Stimulated activated CD4-positive, alpha-beta T cell treated with anti-CD3 and anti-CD28 coated beads, Interleukin-12 subunit alpha, Interleukin-12 subunit beta, amount 100 ng/mL, for 48 hours (primary cell): ENCODE measurements at places on chromosomes 4 and X.

DNA sequence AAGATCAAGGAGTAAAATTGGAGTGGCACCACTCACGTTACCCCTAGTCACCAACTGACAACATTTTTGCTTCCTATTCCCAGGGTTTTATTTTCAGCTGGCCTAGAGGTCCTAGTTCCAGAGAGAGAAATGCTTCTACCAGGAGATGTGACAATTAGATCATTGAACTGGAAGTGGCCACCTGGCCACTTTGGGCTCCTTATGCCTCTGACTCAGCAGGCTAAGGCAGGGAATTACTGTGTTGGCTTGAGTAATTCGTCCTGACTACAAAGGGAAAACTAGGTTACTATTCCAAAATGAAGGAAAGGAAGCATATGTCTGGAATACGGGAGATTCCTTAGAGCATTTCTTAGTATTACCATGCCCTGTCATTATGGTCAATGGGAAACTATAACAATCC, 831.6 kb upstream of the NDST4 start:
- no peak for DNase-seq

DNA sequence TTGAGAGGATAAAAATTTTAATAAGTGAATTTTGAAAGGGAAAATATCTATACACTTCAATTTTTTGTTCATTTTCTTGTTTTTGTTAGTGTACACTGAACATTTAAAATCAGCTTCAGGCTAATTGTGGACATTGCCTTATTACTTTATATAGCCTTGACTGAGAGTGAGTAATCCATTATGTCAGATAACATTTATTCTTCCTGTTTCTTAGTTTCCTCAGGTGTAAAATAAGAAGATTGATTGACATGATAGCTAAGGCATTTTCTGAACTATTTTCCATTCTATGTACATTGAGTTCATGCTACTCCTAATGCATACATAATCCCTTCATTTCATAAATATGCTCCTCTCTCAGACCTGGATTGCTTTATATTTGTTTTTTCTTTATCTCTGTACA, 607.3 kb upstream of the AADAT start:
- DNase-seq = no peak

DNA sequence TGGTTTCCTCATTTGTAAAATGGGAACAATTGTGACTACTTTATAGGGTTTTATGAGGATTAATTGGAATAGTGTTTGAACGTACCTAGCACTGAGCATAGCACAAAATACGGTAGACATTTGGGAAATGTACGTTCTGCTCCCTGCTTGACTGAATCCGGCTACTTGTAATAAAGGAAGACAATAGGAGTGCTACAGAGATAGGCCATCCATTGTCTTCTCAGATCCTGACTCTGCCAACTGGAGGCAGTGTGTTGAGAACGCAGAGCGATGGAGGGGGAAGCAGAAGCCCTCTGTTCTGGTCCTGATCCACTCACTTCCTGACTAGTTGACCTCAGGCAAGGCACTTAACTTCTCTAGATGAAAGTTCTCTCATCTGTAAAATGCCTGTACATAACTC, 26.4 kb downstream of the ENPP6 start:
- DNase-seq = no peak

DNA sequence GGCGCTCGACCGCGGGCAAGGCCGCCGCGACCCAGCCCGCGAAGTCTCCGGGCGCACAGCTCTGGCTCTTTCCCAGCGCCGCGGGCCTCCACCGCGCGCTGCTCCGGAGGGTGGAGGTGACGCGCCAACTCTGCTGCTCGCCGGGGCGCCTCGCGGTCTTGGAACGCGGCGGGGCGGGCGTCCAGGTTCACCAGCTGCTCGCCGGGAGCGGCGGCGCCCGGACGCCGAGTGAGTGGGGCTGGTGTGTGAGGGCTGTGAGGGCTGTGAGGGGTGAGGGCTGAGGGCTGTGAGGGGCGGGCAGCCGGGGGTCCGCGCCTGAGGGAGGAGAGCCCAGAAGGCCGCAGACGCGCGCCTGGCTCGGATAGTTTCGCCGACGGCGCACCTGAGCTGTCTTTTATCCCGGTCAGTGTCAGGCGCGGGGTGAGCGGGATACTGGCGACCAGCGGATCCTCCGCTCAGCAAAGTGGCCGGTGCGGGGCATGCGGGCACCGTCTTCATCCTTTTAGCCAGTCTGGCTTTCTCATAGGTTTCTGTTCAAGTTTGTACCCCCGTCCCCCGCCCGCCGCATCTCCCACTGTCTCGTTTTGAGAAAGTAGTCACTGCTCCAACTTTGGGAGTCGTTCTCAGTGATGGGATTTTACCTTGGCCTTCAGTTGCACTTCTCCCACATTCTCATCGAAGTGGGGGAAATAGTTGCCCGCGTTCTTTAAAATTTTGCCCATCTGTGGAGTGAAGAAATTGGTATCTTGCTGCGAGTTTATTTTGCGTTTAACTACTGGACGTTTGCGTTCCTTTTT, 586 bp downstream of the HERC5 start:
- peak; percentile 5 for DNase-seq

- no peak for DNase-seq
These were observed 85.8 kb downstream of the DCLK2 start for GRCh38 chr4:150164055-150164454.

GRCh38 chr4:110003401-110004187, 90.9 kb downstream of the EGF start:
- DNase-seq = no peak

- DNase-seq = peak; percentile 46
These were observed 668.0 kb upstream of the LCORL start for GRCh38 chr4:18689308-18690115.

DNA sequence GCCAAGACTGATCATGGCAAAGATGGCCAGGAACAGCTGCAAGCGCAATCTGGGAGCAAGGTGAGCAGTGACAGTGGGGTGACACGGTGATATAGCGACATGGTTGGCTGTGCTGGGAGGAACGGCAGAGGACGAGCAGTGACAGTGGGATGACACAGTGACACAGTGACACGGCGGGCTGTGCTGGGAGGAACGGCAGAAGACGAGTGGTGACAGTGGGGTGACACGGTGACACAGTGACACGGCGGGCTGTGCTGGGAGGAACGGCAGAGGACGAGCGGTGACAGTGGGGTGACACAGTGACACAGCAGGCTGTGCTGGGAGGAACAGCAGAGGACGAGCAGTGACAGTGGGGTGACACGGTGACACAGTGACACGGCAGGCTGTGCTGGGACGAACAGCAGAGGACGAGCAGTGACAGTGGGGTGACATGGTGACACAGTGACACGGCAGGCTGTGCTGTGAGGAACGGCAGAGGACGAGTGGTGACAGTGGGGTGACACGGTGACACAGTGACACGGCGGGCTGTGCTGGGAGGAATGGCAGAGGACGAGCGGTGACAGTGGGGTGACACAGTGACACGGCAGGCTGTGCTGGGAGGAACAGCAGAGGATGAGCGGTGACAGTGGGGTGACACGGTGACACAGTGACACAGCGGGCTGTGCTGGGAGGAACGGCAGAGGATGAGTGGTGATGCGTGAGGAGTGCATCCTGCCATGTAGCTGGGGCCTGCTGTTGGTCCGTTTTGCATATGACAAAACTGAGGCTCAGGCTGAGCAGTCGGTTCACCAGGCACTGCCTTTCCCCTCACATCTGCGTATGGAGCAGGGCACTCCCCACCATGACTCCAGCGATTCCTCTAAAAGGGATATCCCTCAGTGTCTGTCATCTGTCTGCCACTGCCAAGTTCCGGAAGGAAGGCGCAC, 36.0 kb upstream of the MXD4 start:
- DNase-seq = no peak

GRCh38 chrX:23745786-23746185, 2.7 kb upstream of the ACOT9 start:
- no peak for DNase-seq

DNA sequence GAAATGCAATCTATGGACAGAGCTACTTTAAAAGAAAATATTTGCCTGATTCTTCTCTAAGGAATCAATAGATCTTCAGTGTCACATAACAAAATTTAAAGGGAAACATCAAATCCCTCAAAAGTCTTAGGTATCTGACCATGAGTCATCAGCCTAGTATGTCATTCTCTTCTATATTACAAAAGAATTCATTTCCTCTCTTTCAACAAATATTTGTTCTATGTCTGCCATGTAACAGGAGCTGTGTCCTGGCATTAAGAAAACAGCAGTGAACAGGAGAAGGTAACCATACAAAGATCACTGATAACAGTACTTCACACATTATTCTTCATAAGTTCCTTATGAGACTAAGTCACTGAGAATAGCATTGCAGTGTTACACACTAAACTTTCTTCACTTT, 243.6 kb upstream of the DKK2 start:
- no peak for DNase-seq

DNA sequence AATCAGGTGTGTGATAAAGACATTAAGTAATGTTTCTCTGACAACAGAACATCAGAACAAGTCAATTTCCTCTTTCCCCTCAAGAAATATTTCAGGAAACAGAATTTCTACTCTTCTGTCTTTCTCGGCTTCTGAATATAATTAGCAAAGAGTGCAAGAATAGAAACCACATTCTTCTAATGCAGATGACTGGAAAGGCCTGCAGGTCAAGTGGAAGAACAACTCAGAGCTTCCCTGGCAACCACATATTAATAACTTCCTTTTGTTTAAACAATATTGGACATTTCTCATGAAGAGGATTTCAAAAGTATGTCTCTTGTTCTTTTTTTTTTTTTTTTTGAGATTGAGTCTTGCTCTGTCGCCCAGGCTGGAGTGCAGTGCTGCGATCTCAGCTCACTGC, 225.5 kb downstream of the PARM1 start:
- no peak for DNase-seq

GRCh38 chrX:123961268-123962005, at the start of gene STAG2:
TSS of gene STAG2 (plus strand) at chrX:123961706. CDS start at chrX:124022628, 60,922 bp downstream.
- peak; percentile 53 for DNase-seq

- DNase-seq = no peak
These were observed 26.9 kb upstream of the GJB1 start for GRCh38 chrX:71195964-71196649.

- DNase-seq = peak; percentile 37
These were observed 28.8 kb upstream of the SOWAHD start for GRCh38 chrX:119729408-119730201.

DNA sequence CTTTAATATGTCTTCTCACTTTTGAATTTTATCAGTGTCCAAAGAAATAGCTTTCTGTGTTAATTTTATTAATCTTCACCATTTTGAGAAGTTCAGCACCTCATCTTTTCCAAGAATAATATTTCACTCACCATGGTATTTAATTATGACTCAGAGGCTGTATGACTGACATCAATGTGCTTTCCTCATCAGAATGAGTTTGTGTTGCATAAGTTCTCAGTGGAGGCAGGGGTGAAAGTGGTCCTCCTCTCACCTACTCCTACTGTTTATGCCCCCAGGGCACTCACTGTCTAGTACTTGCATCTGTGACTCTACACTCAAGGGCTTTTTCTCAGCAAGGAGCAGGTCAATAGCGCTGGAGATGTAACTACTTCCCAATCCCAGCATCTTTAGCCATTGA, 905.3 kb upstream of the INTU start:
- no peak for DNase-seq

DNA sequence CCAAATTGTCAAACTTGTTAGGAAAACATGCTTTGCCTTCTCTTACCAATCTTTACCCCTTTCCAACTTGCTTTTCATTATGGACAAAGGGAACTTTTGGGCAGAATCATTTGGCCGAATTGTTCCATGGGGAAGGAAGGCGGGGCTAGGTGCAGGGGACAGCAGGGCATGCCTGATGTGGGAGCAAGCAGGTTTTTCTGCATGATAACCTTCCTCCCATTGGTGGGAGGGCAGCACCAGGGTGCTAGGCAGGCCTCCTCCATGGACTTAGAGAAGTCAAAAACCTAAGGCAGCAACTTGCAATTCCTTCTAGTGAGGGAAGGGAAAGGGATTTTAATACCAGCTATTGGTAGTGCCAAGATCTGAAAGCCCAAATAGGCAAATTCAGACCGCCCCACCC, 260.5 kb downstream of the MAPK10 start:
- DNase-seq = no peak

GRCh38 chr4:114041117-114041475, 61.6 kb upstream of the ARSJ start:
- no peak for DNase-seq

- no peak for DNase-seq
These were observed 37.2 kb upstream of the HSD17B10 start for GRCh38 chrX:53471346-53471745.

DNA sequence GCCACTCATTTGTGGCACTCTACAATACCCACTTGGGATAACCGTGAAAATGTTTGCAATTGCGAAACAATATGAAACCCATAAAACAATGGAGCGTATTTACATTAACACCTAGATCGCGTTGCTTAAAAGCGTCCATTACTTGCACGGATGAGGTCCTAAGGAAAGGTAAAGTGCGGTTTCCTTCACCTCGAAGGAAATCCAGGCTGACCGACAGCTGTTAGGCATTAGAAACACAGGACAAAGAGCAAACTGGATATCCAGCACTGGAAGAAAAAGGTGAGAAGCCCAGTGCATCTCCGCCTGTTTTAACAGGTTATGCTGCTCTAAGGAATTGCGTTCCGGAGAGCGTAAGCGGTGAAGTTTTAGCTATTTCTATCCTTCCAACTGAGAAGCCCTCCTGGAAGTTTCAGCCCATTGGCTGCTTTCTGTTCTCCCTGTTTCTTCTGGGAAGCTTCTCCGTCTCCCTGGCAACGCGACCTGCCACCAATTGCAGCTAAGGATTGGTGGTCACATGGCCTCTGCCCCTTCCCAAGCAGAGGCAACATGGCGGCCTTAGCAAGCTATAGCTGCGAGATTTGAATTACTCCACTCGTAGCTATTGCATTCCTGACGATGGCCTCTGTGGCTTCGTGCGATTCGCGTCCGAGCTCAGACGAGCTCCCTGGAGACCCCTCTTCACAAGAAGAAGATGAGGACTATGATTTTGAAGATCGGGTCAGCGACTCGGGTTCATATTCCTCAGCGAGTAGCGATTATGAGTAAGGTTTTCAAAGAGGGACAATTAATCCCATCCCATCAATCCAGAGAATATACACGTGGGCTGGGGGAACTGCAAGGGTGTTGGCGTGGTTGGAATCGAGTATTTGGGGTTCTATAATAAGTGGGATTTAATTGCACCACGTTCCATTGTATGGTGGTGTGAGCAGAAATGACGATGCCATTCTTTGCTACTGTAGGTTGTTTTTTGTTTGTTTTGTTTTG, at the start of gene INTU:
Gene INTU, plus strand, starts transcription at position 538 of the 984 bp plus-strand sequence. Its CDS starts 78 bp downstream, at position 616.
- DNase-seq = peak; percentile 10

DNA sequence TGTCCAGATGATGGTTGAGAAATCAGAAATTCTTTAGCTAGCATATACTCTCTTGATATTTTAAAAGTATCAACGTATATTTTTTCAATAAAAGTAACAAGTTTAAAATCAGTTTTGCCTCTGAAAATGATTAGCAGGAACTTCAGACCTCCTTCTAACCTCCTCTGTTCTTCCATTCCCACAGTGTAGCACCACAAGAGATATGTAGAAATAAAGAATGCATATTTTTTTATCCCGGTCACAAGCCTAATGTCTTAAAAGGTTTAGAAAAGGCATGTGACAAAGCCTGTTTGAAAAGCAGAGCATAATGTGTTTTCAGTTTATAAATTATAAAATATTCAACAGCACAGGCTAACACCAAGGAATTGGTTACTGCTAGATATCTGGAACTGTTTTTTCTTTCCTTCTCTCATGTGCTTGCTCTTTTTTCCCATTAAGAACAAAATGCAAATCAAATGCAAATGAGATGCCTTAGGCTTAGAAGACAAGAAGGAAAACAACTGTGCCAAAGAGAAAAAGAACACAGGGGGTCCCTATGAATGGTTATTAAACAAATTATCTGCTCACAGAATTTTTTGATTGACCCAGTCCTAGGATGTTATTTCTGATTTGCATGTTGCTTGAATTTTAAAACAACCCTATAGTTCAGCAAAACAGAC, 351.7 kb upstream of the FAM241A start:
- no peak for DNase-seq

GRCh38 chr4:118752551-118752950, 67.4 kb downstream of the METTL14 start:
- DNase-seq = no peak
